ENCODE measurements at places on chromosomes 1 and 21.

DNA sequence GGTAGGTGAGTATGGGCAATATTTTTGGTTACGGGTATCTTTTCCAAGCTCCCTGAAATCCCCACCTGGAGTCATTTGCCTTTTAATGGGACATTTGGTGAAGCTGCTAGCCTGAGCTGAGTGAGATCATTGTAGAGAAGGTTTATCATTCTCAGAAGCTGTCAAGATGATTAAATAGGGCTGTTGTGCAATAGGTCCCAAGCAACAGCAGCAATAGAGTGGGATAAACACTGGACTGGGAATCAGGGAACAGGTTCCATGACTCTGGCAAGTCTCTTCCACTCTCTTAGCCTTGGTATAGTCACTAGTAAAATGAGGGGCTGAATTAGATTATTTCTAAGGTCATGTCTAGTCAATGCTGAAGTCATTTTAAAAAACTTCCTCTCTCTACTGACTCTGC lies 30.3 kb upstream of the FAM78B start:
- DNase-seq = no peak

DNA sequence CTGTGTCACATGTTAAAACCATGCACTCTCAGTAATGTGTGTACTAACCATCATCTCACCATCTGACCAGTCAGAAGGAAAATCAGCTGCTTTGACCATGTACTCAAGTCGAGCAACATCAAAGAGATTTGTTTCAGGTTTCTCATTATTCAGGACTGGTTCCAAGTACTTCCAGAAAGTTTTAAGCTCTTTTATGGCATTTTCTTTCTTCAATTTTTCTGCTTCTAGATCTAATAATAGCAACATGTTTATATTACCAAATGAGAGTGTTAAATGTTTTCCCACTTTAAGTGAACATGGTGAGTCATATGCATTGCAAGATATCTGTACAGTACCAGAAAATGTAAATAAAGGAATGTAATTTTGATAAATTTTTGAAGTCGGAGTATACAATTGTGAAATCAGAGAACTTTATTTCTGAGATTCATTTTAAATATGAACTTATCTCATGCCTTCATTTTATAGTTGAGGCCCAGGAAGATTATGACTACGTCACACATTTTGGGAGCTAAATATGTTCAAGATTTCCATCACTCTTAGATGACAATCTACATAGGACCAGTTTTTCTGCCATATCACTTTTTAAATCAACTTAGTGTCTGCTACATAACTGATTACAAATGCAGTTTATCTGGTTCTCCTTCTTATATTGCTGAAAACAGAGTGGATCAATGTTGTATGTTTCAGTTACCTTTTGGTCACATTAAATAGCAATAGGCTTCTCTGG lies 87.2 kb downstream of the SPAG17 start:
- no peak for DNase-seq

GRCh38 chr1:226549094-226549936 lies 751 bp downstream of the STUM start:
- DNase-seq = no peak

- peak; percentile 43 for DNase-seq
These were observed 23.0 kb upstream of the NEK2 start for GRCh38 chr1:211698161-211699026.

GRCh38 chr1:121558514-121558913 lies 373.7 kb downstream of the SRGAP2C start:
- no peak for DNase-seq

GRCh38 chr1:235307158-235308124 lies 20.5 kb downstream of the ARID4B start:
- no peak for DNase-seq

GRCh38 chr21:41769521-41769920 lies 2.7 kb upstream of the RIPK4 start:
- DNase-seq = no peak

DNA sequence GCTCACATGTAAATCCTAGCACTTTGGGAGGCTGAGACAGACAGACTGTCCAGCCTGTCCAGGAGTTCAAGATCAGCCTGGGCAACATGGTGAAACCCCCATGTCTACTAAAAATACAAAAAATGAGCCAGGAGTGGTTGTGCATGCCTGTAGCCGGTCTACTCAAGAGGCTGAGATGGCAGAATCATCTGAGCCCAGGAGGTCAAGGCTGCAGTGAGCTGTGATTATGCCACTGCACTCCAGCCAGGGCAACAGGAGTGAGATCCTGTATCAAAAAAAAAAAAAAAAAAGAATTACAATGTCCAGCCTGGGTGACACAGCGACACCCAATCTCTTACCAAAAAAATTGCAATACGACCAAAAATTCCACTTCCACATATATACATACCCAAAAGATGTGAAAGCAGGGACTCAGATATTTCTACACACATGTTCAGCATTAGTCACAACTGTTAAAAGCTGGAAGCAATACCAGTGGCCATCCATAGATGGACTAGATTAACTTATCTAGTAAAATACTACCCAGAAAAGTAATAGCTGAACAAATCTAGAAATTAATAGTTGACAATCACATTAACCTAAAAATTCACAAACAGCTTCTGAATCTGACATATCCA lies 49.2 kb downstream of the ASH1L start:
- no peak for DNase-seq

DNA sequence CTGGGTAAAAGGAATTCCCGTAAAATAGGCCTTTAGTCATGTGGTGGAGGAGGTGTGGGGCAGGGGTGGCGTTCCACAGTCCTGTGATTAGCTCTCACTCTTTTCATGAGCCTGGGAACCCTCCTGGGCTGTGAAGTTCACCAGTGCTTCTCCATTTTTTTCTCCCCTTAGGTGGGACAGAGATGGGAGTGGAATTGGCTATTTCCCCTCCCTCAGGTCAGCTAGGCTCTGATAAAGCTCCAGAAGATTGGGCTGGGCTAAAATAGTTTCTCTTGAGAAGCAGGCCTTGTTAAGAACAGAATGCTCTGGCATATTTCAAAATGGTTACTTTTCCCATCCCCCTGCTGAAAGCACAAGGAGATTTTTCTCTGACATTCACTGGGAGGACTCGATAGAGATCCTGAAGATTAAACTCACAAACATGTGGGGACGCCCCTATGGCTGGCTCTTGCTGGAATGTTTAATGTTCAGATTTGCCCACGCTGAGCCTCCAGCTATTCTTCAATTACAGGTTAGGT lies 33.4 kb upstream of the SLC2A1 start:
- no peak for DNase-seq

- no peak for DNase-seq
These were observed 92.5 kb downstream of the CDC42BPA start for GRCh38 chr1:227225715-227226346.

- DNase-seq = no peak
These were observed 40.4 kb downstream of the KRTAP10-1 start for GRCh38 chr21:44499631-44500030.

GRCh38 chr1:74579425-74579824 lies 67.0 kb upstream of the LRRC53 start:
- DNase-seq = no peak

GRCh38 chr1:115469703-115470476 lies 131.8 kb upstream of the NGF start:
- peak; percentile 45 for DNase-seq

- peak; percentile 23 for DNase-seq
These were observed 62.5 kb downstream of the SCCPDH start for GRCh38 chr1:246786606-246787238.

DNA sequence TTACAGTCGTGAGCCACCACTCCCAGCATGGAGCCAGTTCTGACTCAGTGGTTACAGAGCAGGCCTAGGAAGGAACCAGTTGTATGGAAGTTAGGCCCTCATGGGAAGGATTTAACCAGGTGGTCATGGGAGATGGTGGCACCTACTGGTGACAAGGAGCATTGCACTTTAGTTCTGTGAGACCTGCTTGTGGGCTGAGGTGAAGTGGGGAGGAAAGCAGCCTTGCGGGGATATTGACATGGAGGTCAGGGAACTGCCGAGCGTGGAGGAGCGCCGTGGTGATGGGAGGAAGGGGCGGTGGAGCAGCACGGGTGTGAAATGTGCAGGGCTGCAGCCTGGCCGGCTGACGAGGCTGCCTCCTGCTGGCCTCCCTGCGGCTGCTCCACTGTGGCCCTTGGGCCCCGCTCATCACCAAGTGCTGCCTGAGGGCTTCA lies 100.4 kb downstream of the GALNT2 start:
- no peak for DNase-seq

DNA sequence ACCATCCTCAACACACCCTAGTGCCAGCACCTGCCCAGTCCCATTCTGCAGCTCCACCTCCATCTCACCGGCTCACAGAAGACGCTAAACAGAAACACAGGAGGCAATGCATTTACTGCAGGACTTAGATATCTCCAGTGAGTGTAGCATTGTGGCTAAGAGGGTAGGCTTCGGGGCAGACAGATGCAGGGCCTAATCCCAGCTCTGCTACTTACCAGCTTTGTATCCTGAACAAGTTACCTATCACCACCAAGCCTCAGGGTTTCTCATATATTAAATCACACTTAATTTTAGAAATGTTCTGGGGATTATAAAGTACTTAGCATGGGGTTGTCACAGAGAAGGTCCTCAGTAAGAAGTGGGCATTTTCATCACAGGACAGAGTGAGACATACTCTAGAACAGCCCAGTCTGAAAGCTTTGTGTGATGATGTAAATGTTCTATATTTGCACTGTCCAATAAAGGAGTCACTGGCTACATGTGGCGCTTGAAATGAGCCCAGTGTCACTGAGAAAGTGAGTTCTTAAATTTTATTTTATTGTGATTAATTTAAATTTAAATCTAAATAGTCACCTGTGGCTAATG lies 149.3 kb upstream of the C8B start:
- DNase-seq = no peak

GRCh38 chr1:219325368-219325742 lies 151.7 kb downstream of the LYPLAL1 start:
- DNase-seq = no peak

DNA sequence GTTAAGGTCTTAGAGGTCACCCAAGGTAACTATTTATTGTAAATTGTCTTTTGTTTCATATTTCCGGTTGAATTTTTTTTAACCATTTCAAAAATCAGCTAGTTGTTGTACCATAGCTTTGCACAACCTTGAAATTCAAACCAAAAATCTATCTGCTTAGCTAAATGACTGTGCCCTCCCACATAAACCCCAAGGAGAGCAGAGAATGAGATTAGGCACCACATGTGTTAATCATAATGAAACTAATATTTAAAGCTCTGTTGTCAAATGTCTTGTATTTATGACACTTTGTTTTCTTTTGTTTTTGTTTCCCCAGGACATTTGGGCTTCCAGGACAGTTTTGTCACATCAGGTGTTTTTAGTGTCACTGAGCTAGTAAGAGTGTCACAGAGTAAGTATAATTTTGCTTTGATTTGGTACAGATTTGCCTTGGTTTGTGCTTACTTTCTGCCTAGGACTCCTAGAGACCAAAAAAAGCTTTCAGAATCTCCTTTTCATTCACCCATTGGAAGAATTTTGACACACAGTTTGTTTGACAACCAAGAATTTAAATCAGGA lies 249.9 kb downstream of the NFIA start:
- DNase-seq = no peak

DNA sequence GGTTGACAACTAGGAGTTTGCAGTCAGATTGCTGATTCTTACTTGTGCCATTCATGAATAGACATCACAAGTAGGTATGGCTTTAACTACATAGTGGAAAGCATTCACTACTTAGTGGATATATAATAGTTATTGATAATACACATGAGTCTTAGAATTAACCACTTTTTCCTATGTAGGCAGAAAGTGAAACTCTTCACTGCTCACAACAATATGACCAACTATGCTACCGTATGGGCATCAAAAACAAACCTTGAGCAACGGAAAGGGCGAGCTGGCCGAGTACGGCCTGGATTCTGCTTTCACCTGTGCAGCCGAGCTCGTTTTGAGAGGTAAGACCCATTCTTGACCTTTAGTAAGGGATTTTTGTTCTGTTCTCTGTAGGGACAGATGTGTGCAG lies 38.7 kb downstream of the DHX9 start:
- DNase-seq = no peak

DNA sequence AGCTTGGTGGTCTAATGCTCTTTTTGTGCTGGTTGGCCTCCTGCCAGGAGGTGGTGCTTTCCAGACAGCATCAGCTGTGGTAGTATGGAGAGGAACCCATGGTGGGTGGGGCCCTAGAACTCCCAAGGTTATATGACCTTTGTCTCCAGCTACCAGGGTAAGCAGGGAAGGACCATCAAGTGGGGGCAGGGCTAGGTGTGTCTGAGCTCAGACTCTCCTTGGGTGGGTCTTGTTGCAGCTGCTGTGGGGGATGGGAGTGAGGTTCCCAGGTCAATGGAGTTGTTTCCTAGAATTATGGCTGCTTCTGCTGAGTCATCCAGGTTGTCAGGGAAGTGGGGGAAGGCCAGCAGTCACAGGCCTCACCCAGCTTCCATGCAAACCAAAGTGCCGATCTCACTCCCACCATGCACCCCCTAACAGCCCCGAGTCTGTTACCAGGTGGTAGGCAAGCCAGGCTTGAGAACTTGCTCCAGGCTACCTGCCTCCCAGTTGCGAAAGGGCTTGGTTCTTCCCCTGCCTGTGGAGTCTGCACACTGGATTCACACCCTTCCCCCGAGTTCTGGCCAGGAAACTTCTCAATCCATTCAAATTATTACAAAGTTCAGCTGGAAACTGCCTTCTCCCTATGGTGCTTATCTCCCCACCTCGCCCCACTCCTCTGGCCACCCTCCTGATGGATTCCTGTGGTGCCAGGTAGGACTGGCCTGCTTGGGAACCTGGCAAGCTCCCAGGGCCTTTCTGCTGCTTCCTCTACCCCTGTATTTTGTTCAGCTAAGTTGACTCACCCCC lies 37.8 kb downstream of the DRAM2 start:
- no peak for DNase-seq

DNA sequence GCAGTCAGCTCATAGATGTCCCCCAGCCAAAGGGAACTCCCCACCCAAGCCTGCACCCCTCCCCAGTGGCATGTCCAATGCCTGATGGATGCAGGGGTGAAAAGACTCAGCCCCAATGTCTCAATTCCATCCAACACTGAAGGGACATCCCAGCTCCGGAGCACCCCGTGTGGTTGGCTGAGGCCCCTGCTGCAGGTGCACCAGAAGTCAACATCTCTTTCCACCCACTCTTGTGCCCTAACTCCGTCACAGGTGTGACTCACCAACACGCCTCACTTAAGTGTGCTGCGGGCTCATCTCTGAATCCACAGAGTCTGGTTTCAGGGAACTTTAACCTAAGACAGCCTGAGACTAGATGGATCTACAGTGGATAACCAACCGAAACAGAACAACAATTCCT lies 40.9 kb upstream of the ZBTB18 start:
- no peak for DNase-seq

- no peak for DNase-seq
These were observed 22.3 kb downstream of the TRIM62 start for GRCh38 chr1:33159577-33159976.

DNA sequence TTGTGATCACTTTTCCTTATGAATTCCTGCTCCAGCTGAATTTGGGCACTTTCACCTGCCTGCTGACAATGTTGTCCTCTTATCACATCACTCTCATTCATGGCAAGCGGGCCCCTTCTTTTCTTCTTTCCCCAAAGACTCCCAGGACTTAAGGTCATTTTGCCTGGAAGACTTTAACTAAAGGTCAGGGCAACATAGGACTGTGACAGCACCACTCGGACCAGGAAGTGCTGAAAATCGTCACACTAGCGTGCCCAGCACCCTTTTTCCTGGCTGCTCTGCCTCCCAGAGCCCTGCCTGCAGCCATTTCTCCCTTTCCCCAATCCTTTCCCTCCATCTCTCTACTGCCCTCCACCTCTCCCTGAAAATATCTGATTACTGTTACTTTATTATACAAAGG lies 35.4 kb downstream of the CD34 start:
- no peak for DNase-seq

GRCh38 chr1:190908246-190908645 lies 430.6 kb upstream of the BRINP3 start:
- DNase-seq = no peak

- DNase-seq = no peak
These were observed 166.7 kb downstream of the ZNF326 start for GRCh38 chr1:90161625-90162024.
